ENCODE measurements at places on chromosomes 7 and 10.

- no peak for DNase-seq
These were observed 64.2 kb downstream of the AVL9 start for GRCh38 chr7:32559480-32559879.

DNA sequence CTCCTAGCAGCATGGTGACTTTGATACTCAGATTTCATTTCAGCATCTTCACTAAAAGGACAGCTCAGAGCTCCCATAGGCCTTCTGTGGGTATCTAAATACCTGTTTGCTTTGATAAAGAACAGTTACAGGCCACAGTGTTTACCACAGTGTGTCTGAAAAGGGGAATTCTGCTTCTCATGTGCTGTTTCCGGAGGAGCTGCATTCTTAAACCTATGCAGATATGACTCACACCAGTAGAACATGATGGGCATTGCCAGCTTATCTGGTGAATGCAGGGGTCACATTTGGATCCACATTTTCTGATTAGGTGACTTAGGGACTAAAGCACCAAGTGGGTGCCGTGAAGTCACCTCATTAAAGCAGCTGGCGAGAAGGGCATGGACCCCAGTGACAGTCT lies 52.6 kb downstream of the TRRAP start:
- no peak for DNase-seq

GRCh38 chr7:15832996-15833395 lies 146.5 kb upstream of the MEOX2 start:
- DNase-seq, result no peak

- no peak for DNase-seq
These were observed 972.5 kb downstream of the CNTNAP2 start for GRCh38 chr7:147089051-147089461.

All from GOT3 (cell line).